ENCODE measurements at places on chromosomes 13 and 19.

- no peak for DNase-seq
Observed at GRCh38 chr13:106888148-106888547, 320.2 kb upstream of the ARGLU1 start.

DNA sequence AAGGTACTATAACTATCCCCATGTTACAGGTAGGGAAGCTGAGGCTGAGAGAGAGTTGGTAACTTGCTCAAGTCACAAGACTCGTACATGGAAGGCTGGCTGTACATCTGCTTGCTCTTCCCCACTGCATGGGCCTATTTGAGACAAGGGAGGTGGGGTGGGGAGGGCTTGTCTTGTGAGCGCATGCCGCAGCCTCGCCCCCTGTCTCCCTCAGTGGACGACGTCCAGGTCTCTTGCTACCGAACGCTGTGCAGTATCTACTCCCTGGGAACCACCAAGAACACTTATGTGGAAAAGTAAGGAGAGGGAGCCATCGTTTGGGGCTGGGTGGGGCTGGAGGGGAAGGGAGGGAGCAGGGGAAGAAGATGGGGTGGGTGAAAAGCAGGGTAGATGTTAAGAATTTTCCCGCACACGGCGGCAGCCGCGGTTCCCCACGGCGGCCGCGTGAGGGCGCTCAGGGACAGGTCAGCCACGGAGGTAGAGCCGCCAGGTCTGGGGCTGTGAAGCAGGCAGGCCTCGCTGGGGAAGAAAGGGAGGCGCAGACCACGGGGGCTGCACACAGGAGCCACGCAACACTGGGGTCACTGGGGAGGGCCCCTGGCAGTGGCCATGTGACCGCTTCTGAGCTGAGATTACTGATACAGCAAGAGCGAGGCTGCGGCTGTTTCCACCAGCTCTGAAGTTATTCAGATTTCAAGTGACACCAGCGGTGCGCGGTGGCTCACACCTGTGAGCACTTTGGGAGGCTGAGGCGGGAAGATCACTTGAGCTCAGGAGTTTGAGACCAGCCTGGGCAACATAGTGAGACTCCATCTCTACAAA, 81.5 kb downstream of the RYR1 start:
- DNase-seq: peak; percentile 3

DNA sequence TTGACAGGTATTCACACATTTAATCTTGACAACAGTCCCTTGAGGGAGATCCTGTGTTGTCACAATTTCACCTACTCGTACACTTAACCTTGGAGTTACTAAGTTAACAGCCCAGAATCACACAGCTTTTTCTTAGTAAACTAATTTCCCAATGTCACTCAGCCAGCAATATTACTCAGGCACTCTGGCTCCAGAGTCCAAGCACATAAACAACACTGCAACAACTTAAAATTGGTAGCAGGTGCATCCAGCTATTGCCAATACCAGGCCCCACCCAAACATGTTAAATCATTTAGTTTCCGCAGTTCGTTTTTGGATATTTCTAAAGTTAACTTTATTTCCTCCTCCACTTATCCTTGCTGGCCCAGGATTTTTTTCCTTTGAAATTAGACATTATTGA, 32.7 kb downstream of the LIG4 start:
- DNase-seq: no peak

- DNase-seq: no peak
Observed at GRCh38 chr13:31930490-31930889, 101.1 kb upstream of the FRY start.

GRCh38 chr13:73411067-73411809, 352.4 kb downstream of the KLF5 start:
- no peak for DNase-seq

DNA sequence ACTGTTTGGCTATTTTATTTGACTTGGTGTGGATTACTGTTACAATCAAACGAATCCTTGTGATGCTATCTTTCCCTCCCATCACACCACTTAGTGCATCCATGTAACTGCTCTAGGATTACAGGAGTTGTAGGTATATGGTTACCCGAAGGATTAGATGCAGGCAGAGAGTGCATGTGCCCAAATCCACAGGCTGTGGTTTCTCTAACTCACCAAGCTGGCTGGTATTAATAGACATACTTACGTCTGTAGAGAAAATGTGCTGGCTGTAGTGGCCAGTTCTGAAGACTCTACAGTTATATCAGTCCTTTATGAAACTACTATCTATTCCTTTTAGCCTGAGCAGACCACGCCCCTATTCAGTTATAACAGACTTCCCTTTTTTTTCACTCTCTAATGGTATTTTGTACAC, 1.1 kb upstream of the HMGB1 start:
- no peak for DNase-seq

- peak; percentile 5 for DNase-seq
Observed at GRCh38 chr13:37029617-37030016, 29.0 kb downstream of the EXOSC8 start.

DNA sequence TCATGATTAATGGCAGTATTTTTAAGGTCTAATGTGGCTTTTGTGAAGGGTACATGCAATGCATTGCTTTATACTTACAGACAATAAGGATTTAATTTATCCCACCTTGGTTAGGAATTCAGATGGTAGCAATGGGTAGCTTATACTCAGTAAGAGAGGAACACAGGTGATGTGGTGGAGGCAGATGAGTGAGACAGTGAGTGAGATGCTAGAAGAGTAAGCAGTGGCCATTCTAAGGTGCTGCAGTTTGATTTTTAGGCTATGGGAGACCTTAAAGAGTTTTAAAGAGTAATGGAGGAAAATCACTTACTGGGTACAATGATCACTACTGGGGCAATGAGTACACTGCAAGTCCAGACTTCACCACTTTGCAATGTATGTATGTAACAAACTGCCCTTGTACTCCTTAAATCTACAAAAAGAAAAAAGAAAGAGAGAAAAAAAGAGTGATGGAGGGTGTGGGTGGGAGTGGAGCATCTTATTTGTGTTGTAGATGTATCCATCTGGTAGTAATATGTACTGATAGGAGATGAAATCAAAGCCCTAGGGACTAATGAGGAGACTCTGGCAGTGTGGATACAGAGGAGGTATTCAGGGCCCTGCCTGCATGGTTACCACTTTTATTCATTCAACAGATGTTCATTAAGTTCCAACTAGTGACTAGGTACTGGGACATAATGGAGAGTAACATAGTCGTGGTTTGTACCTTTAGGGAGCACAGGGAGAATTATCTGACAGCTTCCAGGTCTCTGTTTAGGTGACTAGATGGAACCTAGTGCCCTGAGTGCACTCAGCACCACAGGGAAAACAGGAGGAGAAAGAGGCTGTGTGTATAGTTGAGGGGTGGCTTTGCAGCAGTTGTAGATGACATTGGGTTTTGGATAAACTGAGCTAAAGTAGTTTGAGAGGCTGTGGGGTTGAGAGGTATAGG, 99.0 kb downstream of the GPC6 start:
- no peak for DNase-seq

DNA sequence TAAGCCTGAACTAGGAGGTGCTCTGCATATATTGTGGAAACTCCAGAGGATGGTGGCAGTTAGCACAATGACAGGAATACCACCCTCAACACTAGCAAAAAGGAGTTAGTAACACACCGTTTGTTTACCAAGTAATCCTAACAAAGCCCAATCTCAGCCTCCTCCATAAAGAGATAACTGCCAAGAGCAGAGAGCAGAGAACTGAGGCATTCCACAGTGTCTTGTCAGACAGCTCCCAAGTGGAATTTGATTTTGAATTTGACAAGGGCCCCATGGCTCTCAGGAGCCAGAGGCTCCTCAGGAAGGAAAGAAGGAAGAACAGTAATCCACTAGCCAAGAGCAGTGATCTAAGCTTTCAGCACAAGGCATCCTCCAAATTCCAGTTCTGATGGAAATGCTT, 298.6 kb downstream of the DCLK1 start:
- no peak for DNase-seq

- DNase-seq: no peak
Observed at GRCh38 chr19:40270362-40271089, 14.6 kb downstream of the AKT2 start.

DNA sequence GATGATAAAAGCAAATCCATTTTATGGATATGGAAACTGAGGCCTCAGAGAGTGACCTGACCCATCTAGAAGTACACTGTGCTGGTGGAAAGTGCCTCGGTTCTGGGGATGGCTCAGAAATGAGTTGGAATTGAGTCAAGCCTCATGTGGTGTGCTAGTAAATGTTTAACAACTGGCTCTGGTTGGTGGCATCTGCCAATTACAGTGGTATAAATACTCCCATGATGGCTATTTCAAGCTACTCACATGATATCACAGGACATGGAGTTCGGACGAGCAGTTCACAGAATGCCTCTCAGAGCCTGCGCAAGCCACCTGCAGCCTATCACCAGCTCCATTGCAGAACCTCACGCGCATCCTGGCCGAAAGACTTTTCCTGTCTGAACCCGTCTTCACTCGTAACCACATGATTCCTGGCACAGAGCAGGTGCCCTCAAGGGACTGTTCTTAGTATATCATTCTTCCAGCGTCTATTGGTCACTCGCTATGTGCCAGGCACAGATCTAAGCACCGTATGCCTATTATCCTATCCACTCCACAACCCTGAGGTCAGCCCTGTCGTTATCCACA, 9.1 kb downstream of the TMEM150B start:
- DNase-seq: no peak

- DNase-seq: no peak
Observed at GRCh38 chr13:21538753-21539152, 65.2 kb downstream of the MICU2 start.

DNA sequence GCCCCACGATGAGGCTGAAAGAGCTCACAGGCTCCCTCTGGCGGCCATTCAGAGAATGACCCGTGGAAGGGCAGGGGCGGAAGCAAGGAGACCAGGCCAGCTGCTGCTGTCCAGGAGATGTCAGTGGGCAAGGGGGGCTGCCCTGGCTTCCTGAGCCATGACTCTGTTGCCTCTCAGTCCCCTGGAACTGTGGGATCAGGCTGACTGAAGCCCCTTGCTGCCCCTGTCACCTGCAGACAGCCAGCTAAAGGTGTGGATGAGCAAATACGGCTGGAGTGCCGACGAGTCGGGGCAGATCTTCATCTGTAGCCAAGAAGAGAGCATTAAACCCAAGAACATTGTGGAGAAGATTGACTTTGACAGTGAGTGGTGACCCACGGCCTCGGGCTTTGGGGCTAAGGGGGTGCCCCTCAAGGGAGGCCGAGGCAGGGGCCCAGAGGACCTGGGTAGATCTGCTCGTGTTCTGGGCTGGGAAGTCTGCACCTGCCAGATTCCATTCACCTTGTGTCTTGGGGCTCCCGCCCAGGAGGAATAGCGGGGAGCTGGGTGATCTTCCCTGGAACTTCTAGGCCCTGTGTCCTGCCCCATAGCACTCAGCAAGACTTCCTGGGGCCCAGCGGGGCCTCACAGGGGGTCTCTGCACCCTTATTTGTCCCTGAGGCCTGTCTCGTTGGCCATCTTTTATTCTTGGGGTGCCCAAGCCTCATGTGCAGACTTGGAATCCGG, 12.5 kb upstream of the ACTN4 start:
- DNase-seq: no peak

DNA sequence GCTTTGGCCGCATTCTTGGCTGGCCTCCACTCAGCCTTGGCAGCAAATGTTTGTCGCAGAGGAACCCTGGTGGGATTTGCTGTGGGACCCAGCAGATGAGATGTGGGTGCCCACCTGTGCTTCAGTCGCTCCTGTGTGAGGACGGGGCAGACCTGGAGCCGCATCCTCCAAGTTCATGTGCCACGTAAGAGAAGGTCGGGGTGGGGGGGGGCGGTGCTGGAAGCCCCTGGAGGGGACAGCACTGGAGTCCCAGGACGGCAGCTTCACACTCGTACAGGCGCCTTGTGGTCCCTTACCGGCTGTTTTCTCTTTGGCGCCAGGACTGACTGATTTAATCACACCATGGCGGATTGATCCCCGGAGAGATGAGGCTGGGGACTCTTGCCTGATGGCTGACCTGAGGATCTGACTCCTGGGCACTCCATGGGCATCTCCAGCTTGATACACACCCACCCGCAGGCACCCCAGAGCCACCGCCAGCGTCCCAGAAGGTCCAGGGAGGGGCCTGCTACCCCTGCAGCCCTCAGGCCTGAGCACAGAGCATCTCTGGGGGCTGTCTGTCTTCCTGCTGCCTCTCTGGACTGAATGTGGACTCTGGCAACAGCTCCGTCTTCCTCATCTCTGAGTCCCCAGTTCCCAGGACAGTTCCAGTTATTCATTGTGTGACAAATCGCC, 10.0 kb upstream of the GRTP1 start:
- no peak for DNase-seq

DNA sequence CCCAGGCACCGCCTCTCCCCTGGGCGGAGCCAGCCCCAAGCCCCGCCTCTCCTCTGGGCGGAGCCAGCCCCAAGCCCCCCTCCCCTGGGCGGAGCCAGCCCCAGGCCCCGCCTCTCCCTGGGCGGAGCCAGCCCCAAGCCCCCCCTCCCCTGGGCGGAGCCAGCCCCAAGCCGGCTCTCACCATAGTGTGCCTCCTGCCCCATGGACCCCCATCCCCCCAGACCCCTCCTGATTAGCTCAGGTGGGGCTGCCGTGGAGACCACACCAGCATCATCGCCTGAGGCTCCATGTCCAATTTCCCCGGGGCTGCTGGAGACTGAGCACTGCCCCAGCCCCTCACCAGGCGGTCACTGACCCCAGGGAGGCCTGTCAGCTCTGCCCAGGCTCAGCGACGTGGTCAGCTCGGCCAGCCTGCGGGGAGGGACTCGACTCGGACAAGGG, 4.2 kb upstream of the MADCAM1 start:
- no peak for DNase-seq

DNA sequence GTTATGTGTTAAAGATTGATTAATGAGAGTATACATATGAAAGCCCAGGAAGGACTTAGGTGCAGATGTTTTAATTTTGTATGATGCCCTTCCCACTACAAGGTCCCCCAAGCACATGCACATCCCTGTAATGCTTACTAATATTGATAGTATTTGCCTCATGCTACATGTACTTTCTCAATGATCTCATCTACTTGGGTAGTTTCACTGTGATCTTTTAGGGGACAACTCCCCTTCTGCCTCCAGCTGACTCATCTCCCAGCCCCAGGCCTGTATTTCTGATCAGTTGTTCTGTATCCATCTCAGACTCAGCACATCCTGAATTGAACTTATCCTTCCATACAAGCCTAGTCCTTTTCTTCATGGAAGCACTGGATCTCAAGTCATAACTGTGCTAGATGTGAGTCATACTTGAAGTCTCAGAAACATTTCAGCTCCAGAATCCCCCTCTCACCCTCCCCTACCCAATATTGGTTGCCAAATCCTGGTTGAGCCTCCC, 49.4 kb upstream of the INTS6 start:
- no peak for DNase-seq
